ENCODE measurements at places on chromosomes 3 and 15.

GRCh38 chr15:77500989-77501388 lies 80.3 kb downstream of the HMG20A start:
- no peak for DNase-seq

- DNase-seq, result no peak
These were observed 3.0 kb upstream of the TJP1 start for GRCh38 chr15:29825227-29825626.

DNA sequence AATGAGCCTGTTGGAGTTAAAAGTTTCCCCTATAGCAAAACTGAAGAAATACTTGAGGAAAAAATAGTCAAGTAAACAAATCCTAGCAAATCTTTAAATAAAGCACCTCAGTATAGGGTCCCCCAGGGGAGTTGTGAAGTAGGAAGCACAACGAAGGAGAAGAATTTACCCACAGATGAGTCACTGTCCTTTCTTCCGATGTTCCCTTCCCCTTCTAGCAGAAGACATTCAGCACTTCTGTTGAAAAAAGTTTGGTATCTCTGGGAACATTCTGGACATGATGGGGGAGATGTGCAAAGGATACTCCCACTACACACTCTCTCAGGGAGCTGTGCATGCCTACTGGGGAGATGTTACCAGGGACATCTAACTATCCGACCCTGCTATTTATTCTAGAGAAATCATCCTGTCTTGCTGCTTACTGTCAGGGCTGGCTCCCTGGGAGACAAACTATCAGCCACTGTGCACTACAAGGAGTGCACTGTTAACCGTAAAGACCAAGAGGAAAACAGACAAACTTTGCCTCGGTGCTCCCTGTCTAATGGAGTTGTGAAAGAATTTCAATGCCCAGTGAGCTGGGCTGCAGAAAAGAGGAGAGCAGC lies 93.8 kb downstream of the RFTN1 start:
- DNase-seq, result no peak

- DNase-seq, result no peak
These were observed 46.3 kb upstream of the INSYN1 start for GRCh38 chr15:73799466-73799865.

- DNase-seq, result no peak
These were observed 281.4 kb upstream of the KCNH8 start for GRCh38 chr3:18866899-18867298.

- DNase-seq, result no peak
These were observed 424.1 kb upstream of the TPM1 start for GRCh38 chr15:62618432-62618831.

DNA sequence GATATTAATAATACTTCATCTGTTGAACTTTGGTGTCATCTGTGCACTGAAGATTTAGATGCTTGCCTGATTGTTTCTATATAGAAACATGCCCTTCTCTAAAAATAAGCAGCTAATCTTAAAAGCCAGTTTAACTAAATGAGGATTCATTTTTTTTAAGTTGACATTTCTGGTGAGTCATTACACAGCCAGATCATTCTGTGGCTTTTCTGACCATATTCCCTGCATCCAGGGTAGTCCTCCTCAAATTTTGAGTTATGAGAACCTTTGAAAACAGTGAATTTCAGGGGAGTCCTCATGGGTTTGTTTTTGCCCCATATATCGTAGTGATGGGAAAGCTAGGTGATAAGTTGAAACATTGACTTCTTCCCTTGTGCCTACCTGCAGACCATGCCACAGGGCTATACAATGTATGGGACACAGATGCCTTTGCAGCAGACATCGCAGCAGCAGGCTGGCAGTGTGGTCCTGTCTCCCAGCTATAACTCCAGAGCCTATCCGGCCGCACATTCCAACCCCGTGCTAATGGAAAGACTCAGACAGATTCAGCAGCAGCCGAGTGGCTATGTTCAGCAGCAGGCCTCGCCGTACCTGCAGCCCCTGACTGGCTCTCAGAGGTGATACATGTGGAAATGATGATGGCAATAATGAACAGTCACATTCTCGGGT lies 26.5 kb upstream of the P2RY12 start:
- no peak for DNase-seq

DNA sequence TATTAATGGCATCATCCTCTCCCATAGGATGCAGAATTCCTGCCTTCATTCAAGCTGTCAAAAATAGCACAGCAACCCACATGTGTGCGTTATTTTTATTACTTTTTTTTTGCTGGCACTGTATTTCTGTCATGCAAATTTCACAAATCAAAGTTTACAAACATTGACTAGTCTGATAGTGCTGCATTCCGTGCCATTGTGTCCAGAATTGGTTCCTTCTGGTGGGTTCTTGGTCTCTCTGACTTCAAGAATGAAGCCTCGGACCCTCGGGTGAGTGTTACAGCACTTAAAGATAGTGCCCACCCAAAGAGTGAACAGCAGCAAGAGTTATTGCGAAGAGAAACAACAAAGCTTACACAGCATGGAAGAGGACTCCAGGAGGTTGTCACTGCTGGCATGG lies 490.2 kb downstream of the GABRG3 start:
- no peak for DNase-seq

GRCh38 chr3:45795882-45796765 lies at the start of gene SLC6A20:
Gene SLC6A20, minus strand, starts transcription at chr3:45796536. Its CDS starts 117 bp downstream, at chr3:45796419.
- no peak for DNase-seq

GRCh38 chr3:146577662-146578061 lies 27.5 kb downstream of the PLSCR5 start:
- no peak for DNase-seq

GRCh38 chr15:22980189-22981050 lies at the start of gene CYFIP1:
Gene CYFIP1, minus strand, starts transcription at chr15:22980368. Its CDS starts 33,083 bp downstream, at chr15:22947285.
- DNase-seq, result no peak

- no peak for DNase-seq
These were observed 55.9 kb upstream of the OXTR start for GRCh38 chr3:8825153-8825825.

- no peak for DNase-seq
These were observed 88.7 kb downstream of the PLXNA1 start for GRCh38 chr3:127071597-127072001.

DNA sequence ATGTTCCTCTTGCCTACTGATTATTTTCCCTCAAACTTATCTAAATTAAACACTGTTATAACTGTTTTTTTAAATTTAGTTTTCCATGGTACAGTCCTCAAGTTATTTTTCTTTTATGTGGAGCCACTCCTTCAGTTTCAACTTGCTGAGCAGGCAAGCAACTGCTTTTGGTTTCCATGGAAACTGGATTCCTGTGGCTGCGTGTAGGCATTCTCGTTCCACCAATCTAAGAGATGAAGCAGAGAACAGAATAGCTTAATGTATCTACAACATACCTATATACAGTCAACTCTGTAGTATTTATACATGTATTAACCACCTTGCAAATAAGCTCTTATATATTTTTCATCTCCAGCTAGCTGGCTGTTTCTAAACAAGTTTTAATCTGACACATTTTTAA lies 25.8 kb upstream of the ANXA2 start:
- no peak for DNase-seq

DNA sequence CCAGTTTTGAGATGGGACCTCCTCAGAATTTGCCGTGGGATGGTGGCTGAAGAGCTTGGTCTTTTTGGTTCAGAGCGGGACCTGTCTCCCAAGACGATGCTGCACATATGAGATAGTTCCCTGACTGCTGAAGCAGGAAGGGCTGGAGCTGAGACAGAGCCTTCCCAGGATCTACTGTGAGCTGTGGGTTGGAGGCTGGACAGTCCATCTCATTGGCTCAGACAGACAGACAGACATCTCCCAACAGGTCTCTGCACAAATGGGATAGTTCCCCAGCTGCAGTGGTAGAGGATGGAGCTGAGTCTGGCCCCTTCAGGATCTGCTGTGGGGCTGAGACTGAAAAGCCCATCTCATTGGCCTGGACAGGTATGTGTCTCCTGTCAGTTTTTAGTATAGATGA lies 1145.6 kb upstream of the CADM2 start:
- no peak for DNase-seq

DNA sequence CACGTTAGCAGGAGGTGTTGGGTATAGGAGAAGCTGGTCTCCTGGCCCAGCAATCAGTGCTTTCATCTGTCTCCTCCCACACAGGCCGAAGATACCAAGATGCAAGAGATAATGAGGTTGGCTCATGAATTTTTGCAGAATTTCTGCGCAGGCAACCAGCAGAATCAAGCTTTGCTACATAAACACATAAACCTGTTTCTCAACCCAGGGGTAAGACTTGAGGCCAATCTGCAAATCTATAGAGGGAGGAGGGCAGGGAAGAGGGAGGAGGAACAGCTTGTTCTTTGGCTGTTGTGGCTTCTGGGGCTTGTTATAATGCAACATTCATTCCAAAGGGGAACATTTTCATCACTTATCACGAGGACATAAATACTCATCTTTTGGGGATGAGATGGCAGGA lies 195.3 kb downstream of the ITPR1 start:
- no peak for DNase-seq

- DNase-seq, result no peak
These were observed 62.0 kb downstream of the KLHL6 start for GRCh38 chr3:183493296-183494045.

- no peak for DNase-seq
These were observed 712.4 kb downstream of the GRM7 start for GRCh38 chr3:7573330-7573729.

DNA sequence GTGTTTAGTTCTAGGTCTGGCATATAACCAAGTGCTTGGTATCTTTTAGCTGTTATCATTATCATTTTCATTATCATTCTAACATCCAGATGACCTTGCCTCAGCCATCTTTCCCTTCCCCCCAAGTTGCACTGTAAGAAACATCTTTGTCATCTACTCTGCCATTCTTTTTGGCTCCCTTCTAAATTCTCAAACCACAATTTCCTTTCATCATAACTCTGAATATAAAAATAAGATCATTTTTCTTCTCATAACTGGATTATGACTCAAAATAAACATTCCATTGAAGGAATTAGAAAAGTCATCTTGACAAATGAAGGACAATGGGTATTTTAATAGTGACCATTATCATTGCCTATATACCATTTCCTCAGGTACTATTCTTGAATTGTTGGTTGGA lies 786.2 kb downstream of the AGBL1 start:
- no peak for DNase-seq

DNA sequence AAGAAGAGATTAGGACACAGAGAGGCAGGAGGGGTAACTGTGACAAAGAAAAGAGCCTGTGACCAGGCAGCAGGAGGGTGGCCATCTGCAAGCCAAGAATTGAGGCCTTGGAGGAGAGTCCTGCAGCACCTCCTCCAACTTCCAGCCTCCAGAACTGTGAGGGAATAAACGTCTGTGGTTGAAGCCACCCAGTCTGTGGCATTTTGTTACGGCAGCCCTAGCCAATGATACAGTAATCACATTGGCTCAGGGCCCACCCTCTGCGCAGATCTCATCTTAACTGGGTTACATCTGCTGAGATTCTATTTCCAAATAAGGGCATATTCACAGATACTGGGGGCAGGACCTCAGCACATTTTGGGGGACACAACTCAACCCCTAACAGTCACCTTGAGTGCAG lies 11.3 kb downstream of the SELENOS start:
- DNase-seq, result no peak

DNA sequence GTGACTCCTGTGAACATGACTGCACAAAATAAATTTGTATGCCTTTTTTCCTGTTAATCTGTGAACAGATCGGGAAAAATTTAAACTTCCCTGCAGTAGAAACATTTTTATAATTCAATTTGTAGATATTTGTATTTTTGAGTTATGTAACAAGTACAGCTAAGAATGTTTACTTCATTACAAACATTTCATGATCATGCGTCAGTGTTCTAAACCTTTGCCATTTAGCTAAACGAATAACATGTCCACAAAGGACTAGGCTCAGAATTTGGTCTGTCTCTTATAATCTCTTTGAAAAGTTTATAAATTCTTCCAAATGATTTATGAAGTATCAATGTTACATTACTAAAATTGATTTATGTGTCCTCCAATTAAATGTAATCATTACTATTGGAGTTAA lies 17.3 kb upstream of the CRYBG3 start:
- no peak for DNase-seq

DNA sequence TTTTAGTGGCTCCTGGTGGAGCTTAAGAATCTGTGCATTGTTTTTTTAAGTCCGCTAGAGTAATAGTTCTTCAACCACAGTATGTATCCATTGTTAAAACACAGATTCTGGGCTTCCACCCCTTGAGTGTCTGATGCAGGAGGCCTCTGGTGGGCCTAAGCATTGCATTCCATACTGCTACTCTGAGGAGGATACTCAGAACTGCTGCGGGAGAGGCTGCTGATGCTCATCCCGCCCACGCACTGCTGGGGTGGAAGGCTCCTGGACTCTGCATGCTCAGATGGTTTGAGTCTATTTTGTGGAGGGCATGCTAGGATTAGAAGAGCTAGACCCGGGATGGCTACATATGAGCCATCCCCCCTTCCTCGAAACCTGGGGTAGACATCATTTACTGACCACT lies 74.4 kb downstream of the THSD4 start:
- no peak for DNase-seq

Data from activated CD8-positive, alpha-beta memory T cell treated with anti-CD3 and anti-CD28 coated beads for 4 hours (primary cell).